Spleen (tissue), 13 donors: ENCODE measurements at places on chromosomes 13 and 19. TPM values are rescaled to one million over a fixed set of nuclear protein-coding genes. Genes with fewer than 3 reads are reported as not detected.

The SIGLECL1 gene
- total RNA-seq = not detected

The SAMD1 gene
- 25.5 TPM for total RNA-seq

The ZNF610 gene
- 2.8 TPM for total RNA-seq

The ATP4B gene
- 0.43 TPM for total RNA-seq

The USHBP1 gene
- 4.4 TPM for total RNA-seq

DNA sequence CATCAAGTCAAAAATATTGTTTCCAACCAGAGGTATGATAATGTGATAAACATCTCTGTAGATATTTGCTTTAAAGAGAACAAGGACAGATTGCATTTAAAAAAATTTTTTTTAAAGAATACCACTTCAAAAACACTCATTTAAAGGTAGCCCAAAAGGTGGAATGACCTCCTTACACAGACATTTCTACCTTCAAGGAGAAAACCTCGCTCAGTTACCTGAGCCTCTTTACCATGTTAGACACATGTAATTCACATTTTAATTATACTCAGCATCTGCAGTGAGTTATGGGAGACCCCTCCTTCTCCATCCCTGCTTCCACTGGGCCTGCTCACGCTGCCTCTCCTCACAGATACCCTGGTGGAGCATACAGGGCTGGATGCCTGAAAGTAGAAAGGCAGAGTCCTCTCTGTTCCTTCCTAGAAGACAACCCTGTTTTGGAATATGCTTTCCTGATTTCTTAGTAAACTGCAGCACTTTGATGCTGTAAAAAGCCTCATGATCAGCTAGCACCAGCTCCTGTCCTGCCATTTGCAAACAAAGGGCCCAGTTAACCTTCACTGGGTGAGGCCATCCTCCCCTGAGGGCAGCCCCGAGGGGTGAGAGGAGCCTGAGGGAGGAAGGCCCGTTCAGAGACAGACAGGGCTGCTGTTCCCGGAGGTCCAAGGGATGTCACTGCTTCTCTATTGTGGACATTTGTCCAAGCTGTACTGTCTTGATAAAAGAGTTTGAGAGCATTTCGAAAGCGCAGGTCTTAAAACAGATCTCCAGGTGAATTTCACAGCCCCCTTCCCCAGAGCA, 117.8 kb downstream of the IRS2 start:
- no peak for DNase-seq

- DNase-seq = no peak
Measured at GRCh38 chr13:96172066-96172465, 82.2 kb downstream of the HS6ST3 start.

DNA sequence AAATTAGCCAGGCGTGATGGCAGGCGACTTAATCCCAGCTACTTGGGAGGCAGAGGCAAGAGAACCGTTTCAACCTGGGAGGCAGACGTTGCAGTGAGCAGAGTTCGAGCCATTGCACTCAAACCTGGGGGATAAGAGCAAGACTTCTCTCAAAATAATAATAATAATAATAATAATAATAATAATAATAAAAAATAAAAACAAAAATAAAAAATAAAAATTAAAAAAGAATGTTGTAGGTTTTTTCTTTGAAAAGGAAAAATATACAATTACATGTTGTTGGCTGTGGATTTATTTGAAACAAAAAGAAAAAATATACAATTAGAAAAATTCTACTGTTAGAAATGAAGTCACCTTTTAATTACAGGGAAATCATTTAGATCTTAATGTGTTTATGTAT, 11.5 kb upstream of the PRODH2 start:
- DNase-seq = no peak

DNA sequence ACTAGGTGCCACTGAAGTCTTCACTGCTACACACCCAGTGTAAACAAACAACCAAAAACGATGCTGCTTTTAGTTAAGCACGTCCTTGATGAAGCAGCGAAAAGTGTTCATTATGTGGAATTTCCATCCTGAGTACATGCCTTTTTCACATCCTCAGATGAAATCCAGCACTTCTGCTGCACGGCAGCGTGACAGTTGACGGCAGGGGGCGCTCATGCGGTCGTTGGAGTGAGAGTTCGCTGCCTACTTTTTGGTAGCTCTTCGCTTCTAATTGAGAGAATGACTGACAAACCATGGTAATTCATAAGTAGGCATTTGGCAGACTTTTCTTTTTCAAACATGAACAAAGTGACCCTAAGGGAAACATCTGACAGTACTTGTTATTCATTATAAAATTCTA, 1124.9 kb downstream of the EFNB2 start:
- DNase-seq = peak; percentile 75

- DNase-seq = no peak
Measured at GRCh38 chr19:1882786-1883692, 2.3 kb downstream of the ABHD17A start.

DNA sequence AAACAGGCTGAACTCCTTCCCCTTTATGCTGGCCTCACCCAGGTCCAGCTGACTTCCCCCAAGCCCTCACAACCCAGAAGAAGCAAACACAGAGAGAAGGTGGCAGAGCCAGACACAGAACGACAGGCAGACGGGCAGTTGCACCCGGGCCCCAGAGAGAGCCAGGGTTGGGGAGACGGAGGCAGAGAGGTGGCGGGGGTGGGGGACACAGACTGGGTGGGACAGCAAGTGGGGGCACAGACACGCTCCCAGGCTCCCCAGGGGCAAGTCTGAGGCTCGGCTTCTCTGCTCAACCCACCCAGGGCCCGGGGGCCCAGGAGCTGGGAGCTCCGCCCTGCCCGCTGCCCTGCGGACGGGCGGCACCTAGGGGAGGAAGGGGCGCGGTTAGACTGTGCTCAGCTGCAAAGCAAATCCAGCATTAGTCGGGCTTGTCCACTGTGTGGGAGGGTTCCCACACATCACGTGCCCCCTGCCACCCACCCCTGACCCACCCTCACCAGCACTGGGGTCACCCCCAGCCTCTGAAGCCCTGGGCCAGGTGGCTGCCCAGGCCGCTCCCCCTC, 31.3 kb upstream of the ASF1B start:
- no peak for DNase-seq

DNA sequence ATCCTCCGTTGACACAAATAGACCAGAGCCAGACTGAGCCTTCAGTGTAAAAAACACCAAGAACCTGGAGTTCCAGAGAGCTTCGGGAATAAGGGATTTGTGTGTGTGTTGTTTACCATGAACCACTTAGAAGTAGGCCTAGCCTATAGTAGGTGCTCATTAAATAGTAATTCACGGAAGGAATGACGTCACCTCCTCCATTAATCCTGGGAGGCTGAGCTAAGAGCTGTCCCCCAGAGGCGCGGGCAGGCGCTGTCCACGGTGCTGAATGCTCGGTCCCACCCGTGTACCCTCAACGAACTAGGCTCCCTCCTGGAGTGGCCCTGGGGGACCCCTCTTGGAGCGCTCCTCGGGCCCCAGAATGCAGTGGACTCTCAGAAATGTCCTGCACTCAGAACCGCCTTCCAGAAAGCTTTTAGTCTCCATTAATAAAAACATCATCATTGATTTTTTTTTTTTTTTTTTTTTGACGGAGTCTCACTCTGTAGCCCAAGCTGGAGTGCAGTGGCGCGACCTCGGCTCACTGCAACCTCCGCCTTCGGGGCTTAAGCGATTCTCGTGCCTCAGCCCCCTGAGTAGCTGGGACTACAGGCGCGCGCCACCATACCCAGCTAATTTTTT, 6.5 kb downstream of the UNC13A start:
- DNase-seq = no peak

- no peak for DNase-seq
Measured at GRCh38 chr19:28435551-28436271, 777.2 kb downstream of the UQCRFS1 start.
